ENCODE measurements at places on chromosomes 5 and 9.

- DNase-seq: no peak
Observed at GRCh38 chr9:2199999-2200796, 185.1 kb downstream of the SMARCA2 start.

GRCh38 chr5:90424245-90424644 lies 14.7 kb upstream of the CETN3 start:
- DNase-seq: no peak

DNA sequence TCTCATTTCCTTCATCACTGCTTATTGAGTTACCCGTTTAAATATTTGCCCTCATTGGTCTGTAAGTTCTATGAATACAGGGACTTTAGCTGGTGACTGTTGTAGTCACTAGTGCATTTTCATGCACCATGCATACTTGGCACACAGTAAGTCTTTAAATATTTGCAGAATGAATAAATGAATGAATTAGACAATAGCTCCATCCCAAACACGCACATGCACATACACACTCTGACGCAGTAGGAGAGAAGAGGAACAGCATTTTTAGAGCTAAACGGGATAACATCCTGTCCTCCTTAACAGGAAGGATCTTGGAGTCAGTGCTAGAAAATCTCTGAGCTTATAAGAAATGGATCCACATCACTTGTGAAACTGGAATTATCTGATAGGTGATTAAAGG lies 447.7 kb downstream of the KIF4B start:
- no peak for DNase-seq

- no peak for DNase-seq
Observed at GRCh38 chr5:143874312-143874711, 62.4 kb downstream of the HMHB1 start.

- no peak for DNase-seq
Observed at GRCh38 chr5:114062932-114063867, 298.7 kb upstream of the KCNN2 start.

- no peak for DNase-seq
Observed at GRCh38 chr9:122011818-122012498, 81.2 kb downstream of the TTLL11 start.

DNA sequence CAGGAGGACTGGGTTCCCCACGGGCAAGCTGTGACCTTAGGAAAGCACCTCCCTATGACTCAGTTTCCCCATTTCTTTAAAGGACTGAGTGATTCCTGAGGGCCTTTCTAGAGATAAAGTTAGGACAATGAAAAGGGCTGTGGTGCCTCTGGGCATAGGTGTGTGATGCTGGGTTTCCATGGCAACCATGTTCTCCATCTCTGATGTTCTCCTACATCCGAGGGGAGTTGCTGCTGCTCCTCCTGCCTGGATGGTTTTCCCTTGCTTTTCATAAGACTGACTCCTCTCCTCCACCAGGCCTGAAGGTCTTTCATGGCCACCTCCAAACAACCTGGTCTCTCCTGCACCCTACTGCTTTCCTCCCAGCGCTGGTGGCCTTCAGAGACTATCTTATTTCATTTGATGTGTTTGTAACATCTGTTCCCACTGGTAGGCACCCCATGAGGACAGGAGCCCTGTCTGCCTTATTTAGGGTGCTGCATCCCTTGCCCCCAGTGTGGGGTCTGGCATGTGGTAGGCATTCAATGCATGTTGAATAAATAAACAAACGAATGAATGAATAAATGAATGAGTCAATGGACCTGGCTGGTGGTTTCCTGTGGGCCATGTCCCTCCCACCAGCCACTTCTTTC lies 112.2 kb upstream of the HAND1 start:
- no peak for DNase-seq

- no peak for DNase-seq
Observed at GRCh38 chr9:5040730-5041389, 55.8 kb downstream of the JAK2 start.

GRCh38 chr9:99807276-99807852 lies 14.3 kb upstream of the NR4A3 start:
- peak; percentile 19 for DNase-seq

GRCh38 chr5:128538250-128539037 lies 399 bp upstream of the FBN2 start:
- no peak for DNase-seq

DNA sequence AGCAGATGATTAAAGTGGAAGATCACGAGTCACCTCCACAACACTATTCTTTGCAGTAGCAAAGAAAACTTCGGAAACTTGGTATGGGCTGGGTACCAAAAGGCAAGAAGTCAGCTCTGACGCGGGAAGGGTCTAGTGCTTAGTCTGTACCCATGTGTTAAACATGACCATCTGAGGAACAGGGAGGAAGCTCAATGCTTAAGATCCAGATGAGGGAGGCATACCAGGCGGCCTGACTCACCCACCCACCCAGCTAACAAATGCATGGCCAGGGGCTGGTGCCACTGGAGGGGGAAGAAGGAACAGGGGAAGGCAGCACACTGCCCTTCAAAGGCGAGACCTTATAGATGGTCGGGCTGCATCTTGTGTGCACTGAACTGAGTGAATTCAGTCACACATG lies 41.8 kb downstream of the CAMSAP1 start:
- DNase-seq: no peak
